ENCODE measurements at places on chromosomes 6 and 20.

GRCh38 chr6:133131621-133132465 is 109.3 kb upstream of the EYA4 start:
- DNase-seq, result peak; percentile 4

- peak; percentile 6 for DNase-seq
These were observed 50.0 kb downstream of the SLC23A2 start for GRCh38 chr20:4951299-4951698.

- DNase-seq, result no peak
These were observed 207.6 kb downstream of the ANKRD60 start for GRCh38 chr20:58020656-58021454.

DNA sequence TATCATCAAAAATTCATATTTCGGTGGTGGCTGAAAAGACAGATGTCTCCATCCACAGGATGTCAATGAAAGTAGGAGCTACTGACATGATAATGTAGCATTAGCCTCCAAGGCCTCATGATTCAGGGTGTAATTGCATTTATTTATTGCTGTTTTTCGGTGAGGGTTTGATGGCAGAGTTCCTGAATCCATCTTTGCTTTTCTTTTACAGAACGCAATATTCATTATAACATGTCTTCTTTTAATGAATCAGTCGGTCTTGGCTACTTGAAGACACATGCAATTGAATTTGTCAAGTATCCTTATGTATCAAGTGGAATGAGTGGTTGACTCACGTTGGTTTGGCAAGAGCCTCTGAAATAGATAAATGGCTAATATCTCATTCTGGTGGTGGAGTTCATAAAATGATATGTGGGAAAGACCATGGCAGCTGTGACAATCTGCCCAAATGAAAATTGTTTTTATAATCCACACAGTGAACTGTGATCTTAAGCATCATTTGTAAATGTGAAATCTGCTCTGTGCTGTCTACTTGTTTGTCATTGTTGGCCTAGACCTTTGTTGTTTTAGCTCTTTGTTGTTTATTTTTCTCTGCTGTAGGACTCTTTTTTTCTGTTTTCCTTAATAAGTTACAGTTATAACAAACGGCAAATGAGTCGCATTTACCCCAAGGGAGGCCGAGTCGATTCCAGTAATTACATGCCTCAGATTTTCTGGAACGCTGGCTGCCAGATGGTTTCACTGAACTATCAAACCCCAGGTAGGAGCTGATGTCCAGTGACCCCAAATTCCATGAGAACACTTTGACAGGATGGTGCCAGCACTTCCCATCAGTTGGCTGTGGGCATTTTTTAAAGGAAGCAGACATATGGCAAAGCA is 105.7 kb upstream of the LAMP5 start:
- no peak for DNase-seq

- no peak for DNase-seq
These were observed 40.0 kb downstream of the SLC22A1 start for GRCh38 chr6:160161647-160161986.

DNA sequence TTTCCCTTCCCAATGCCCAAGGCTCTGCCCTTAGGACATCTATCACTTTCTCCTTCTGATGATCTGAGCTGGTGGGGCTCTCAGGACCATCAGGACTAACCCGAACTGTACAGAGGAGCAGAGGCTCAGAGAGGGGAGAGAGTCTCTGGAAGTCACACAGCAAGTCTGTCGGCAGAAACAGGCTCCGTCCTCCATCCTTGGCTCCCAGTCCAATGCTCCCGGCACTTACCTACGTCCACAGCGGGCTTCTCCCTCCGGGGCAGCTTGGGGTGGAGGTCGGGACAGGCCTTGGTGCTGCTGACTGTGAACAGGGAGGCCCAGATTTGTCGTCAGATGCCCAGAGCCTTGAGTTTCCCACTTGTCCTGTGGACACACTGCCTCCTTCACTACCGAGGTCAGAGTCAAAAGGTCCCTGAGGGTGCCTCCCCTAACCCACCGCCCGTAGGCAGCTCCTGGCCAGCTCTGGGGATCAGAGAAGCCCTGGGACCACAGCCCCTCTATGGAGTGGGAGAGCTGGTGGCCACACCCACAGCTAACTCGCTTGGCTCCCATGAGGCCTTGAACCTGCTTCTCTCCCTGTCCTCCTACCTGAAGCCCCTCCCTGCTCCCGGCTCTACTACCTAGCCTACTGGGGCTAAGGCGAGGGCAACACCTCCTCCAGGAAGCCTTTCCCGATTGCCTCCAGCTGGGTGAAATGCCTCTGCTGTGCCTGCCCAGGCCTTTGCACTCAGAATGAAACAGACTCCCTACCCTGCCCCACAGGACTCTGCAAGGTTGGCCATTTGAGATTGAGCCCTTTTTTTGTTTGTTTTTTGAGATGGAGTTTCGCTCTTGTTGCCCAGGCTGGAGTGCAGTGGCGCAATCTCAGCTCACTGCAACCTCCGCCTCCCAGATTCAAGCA is 22.6 kb downstream of the VSTM2L start:
- DNase-seq, result no peak

DNA sequence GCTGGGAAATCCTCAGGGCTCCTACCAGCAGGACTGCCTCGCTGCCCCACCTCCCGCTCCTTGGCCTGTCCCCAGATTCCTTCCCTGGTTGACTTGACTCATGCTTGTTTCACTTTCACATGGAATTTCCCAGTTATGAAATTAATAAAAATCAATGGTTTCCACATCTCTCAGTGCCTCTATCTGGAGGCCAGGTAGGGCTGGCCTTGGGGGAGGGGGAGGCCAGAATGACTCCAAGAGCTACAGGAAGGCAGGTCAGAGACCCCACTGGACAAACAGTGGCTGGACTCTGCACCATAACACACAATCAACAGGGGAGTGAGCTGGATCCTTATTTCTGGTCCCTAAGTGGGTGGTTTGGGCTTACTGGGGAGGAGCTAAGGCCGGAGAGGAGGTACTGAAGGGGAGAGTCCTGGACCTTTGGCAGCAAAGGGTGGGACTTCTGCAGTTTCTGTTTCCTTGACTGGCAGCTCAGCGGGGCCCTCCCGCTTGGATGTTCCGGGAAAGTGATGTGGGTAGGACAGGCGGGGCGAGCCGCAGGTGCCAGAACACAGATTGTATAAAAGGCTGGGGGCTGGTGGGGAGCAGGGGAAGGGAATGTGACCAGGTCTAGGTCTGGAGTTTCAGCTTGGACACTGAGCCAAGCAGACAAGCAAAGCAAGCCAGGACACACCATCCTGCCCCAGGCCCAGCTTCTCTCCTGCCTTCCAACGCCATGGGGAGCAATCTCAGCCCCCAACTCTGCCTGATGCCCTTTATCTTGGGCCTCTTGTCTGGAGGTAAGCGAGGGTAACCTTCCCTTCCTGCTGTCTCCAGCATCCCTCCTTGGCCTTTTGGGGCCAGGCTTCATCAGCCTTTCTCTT is at the start of gene CFB:
CFB (plus strand) TSS at position 589 of the 863 bp plus-strand sequence; CDS start at position 716, 127 bp downstream.
- DNase-seq, result peak; percentile 68

DNA sequence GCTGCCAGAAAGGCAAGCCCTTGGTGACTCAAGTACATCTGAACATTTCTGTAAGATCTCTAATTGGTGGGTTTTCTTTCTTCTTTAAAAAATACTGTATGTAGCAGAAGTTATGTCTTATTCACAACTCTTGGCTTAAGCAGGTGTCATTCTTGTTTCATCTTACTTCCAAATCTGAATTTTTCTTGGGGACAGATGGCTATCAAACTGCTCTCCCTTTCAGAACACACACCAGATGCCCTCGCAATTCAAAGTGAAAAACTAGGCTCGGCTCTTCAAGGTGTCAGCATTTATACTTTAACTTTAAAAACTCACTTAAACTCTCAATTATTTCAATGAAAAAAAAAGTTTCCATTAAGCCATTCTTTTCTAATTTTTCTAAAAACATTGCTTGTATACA is 49.7 kb downstream of the PAK5 start:
- DNase-seq, result no peak

DNA sequence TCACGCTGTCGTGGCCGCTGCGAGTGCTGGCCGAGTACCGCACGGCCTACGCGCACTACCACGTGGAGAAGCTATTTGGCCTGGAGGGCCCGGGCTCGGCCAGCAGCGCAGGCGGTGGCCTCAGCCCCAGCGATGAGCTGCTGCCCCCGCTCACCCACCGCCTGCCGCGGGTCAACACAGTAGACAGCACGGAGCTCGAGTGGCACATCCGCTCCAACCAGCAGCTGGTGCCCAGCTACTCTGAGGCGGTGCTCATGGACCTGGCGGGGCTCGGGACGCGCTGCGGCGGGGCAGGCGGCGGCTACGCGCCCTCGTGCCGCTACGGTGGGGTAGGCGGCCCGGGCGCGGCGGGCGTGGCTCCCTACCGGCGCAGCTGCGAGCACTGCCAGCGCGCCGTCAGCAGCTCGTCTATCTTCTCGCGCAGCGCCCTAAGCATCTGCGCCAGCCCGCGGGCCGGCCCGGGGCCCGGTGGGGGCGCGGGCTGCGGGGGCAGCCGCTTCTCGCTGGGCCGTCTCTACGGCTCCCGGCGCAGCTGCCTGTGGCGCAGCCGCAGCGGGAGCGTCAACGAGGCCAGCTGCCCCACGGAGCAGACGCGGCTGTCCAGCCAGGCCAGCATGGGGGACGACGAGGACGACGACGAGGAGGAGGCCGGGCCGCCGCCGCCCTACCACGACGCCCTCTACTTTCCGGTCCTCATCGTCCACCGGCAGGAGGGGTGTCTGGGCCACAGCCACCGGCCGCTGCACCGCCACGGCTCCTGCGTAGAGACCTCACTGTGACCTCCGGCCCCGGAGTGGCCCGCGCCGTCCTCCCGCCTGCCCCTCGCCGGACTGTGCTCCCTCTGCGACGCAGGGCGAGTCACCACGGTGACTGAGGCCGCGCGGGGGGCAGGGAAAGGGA is 5.7 kb downstream of the TMEM151B start:
- DNase-seq, result peak; percentile 61

Measured in ELF-1 (cell line).